ENCODE measurements at places on chromosomes 11 and 22. TPM values are rescaled to one million over a fixed set of nuclear protein-coding genes. Genes with fewer than 3 reads are reported as not detected.

Gene BARX2
- total RNA-seq, result not detected

Gene ATP5MG
- total RNA-seq, result 41.4 TPM

Gene C22orf42
- total RNA-seq, result not detected

Gene EMSY
- 35.4 TPM for total RNA-seq

Gene LRP4
- total RNA-seq, result 3.8 TPM
